CD4-positive, alpha-beta T cell treated with Interleukin-15 for 1 hour (primary cell): ENCODE measurements at places on chromosomes 2 and 18.

DNA sequence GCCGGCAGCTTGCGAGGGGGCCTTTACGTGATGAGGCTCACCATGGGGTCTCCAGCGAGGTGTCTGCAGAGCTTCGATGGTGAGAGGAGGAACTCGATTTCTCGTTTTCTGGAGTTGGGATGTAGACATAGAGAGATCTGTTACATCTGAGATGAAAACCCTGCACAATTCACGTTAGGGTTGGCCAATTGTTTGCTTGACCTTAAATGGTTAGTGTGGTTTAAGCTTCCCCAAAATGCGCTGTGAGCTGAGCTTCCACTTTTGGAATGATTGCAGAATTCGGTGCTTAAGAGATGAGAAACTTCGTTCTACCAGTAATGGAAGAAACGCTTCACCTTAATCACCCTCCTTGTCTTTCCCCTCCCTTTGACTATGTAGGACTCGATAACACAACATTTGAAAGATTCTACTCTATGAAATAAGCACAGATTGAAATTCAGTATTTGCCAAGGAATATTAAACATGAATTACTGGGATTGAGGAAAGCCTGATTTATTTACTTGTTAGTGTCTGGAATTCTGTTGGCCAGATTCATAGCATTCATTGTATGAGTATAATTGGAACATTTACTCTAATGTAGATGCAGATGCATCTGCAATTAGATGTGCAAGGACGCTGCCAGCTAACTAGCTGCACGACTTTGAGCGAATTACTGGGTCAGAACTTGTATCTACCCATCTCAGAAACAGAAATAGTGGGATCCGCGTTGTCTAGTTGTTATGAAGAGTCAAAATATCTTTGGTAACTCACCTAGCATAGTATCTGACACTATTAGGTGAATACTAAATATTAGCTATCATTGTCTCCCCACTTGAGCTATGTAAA lies 1.6 kb upstream of the KLF7 start:
- DNase-seq: no peak

DNA sequence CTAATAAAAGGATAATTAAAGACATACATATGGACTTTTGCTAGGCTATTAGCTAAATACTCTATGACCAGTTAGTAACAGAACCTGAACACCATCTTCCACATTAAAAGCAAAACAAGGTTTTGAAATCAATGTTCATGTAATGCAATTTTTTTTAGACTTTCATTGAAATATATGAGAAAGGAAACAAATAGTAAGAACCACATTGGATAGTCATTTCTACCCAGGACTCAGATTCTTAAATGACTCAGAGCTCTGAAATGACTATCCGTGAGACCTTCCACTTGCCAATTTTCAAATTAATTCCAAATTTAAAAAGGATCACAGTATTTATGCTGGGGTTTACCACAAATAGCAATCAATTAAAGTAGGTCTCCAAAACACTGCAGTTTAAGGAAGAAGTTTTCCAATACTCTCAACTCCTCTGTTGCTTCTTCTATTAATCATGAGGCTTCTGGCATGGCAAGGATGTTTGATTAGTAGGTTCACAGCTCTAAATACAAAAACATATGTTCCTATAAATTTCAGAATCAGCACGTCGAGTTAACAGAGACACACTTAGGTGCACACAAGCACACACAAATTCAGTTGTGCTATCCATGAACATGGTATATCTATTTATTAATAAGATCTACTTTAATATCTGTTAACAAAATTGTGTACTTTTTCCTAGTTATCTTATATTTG lies 841.0 kb downstream of the RNF144A start:
- DNase-seq: no peak

DNA sequence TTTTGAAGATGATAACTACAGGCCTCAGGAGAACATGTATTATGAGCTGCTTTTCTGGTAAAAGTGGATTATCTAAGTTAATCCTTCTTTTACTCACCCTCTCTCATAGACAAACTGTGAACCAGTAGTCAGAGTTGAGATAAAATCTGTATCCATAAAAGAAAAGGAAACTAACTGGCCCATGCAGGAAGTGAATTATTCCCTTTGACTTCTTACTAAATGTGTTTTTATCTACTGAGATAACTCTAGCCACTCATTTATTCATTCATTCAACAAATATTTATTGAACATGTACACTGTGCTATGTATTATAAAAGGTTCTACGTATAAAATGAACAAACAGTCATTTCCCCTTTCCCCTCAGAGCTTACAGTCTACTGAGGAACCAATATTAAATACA lies 10.0 kb downstream of the WDR35 start:
- DNase-seq: no peak

GRCh38 chr2:28338046-28338817 lies 54.4 kb upstream of the FOSL2 start:
- DNase-seq: no peak

- no peak for DNase-seq
Measured at GRCh38 chr18:13800505-13801259, 23.3 kb upstream of the MC5R start.

- DNase-seq: no peak
Measured at GRCh38 chr2:190318931-190319554, 583 bp downstream of the HIBCH start.

DNA sequence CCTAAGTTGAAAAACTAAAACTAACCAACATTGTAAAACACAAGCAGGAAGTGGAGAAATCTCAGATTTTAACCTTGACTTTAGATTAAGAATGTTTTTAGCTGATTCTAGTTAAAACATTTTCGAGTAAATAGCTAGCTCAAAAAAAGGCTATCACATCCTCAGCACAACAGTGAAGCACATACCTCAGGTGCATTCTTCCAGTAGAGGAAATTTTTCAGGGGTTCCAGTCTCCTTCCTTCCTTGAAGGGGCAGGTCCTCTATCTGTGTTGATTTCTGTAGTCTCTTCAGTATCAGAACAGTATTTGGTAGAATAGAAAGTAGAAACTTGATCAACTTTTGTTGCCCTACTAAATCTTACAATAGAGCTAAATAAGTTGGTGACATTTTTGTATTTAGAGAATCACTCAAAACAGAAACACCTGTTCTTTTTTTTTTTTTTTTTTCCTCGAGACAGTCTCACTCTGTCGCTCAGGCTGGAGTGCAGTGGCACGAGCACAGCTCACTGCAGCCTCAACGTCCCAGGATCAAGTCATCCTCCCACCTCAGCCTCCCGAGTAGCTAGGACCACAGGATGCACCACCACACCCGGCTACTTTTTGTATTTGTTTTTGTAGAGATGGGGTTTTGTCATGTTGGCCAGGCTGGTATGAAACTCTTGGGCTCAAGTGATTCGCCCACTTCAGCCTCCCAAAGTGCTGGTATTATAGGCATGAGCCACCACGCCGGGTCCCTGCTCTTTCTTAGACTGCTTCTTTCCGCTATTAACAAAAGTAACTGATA lies 6.9 kb upstream of the GPR155 start:
- no peak for DNase-seq

DNA sequence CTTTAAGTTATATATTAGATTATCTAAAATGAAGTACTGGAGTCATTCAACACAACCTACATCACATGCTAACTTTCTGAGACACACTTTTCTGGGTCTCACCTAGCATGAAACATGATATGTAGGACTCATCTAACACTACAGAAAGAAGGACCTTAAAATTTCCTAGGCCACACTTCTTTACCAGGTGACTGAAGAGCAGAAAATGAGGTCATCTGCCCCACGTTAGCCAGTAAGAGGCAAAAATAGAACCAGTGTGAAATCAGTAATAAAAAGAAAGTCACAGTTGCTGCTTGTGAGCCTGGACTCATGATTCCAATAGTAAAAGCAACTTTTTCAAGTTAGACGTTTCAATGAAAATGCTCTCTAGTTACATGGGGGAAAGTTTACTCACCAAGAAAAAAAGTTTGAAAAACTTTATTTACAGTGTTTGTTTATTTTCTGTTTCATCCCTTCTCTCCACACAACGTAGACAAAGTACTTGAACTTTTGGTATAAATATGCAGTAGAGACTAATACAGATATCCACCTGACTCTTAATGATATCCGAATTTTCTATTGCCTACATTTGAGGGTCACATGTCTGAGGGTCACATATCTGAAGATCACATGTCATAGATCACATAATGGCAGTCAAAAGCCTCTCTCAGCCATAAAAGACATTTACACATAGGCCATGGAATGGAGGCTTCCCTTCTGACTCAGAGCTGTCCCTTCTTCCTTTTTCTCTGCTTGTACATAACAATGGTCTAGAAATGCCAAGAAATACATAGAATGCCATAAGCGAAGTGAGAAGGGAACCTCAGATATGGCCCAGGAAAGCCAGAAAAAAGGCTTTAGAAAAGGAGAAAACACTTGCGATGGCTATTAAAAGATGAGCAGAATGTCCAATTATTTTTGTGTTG lies 362.9 kb downstream of the ZEB2 start:
- DNase-seq: no peak

GRCh38 chr2:159976527-159977160 lies 85.8 kb downstream of the PLA2R1 start:
- DNase-seq: no peak

DNA sequence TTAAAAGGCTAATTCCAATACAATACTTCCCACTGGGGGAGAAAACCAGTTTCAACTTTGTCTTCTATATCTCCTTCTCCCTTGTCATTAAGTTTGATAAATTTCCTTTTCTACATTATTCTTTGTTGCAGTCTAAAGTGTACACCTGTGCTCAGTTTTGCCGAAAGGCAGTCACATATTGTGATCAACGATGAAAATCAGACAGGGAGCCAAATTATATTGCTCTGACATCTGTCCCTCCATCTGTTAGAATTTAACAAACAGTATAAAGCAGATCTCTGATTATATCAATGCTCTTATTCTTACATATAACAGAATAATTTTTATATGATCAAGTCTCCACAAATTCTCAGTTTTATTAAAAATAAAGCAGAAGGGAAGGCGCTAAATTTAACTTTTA lies 496.7 kb downstream of the NRXN1 start:
- DNase-seq: no peak

GRCh38 chr2:112644933-112645309 lies 818 bp upstream of the SLC20A1 start:
- no peak for DNase-seq

DNA sequence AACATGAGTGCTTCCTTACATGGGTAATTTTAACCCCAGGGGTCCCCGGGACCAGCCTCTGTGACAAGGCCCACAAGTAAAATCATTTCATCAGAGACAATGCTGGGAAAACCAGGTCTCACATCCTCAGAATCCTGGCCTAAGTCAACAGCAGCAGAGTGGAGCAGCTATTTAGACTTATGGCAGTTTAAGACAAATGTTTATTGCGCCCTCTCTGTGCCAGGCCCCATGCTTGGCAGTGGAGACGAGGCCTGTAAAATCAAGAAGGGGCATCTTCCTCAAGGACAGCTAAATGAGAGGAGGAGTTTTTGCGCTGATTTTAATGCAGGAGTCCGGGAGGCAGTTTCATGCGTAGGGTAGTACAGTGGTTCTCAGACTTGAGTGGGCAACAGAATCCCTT lies 56.0 kb upstream of the ACAA2 start:
- no peak for DNase-seq

- DNase-seq: no peak
Measured at GRCh38 chr2:23561088-23561487, 176.1 kb downstream of the KLHL29 start.

DNA sequence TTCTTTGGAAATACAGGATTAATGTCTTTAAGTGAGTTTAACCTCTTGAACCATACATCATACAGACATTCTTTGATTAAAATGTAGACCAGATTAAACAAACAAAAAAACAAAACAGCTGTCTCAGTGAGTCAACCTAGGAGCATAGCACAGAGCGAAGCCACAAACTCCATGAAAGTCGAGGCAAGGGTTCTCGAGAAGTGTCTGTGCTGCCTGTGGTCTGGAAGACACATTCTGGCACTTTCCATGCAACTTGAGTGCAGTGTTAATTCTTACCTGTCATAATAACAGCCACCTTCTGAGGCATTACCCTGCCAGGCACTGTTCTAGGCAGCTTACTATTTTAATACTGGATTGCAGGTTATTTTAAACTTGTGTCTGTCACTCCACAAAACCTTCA lies 435.5 kb upstream of the MMADHC start:
- no peak for DNase-seq

- DNase-seq: no peak
Measured at GRCh38 chr2:111954602-111955332, 56.4 kb downstream of the MERTK start.

DNA sequence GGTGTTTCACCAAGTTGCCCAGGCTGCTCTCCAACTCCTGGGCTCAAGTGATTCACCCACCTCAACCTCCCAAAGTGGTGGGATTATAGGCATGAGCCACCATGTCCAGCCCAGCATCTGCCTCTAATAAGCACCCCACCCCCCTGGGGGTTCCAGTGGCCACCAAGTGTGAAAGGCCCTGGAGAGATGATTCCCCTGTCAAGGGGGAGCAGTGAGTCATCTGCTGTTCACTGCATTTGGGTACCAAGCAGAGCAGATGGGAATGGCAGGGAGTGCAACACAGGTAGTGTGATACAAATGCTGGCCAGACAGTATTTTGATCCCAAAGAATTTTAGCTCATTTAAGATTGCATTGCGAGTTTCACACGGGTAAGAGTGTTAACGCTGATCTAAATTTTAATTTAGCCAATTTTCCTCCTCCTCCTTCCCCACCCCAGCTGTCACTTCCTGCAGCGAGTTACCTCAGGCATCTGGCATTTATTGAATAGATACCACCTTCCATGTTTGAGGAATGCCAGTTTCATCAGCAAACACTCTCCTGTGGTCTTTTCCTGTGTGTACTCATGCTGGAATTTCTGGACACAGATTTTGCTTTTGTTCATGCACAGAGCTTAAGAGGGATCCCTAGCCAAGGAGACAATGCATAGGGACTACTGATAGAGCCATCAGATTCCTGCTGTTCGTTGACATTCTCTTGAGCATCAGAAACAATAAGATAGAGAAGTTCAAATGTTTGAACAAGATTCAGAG lies 32.4 kb upstream of the NCK2 start:
- DNase-seq: no peak

- DNase-seq: no peak
Measured at GRCh38 chr2:23656597-23656973, 270.3 kb downstream of the ATAD2B start.

DNA sequence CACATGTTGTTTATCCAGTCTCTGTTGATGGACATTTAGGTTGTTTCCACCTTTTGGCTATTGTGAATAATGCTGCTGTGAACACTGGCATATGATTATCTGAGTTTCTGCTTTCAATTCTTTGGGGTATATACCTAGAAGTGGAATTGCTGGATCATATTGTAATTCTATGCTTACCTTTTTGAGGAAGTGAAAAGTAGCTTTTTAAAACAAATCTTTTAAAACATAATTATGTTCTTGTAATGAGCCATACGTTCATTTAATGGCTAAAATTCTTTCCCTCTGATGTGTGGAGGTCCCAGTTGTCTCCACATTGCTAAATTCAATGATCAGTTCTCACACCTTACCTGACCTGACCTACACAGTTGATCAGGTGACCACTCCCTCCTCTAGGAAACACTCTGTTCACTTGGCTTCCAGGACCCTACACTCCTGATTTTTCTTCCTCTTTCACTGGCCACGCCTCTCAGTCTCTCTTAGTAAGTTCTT lies 27.8 kb upstream of the SERTAD2 start:
- no peak for DNase-seq

GRCh38 chr2:162041485-162041884 lies 32.5 kb downstream of the DPP4 start:
- no peak for DNase-seq
